ENCODE measurements at places on chromosomes 2 and 18.

GRCh38 chr2:39039072-39039471 lies 81.8 kb downstream of the SOS1 start:
- no peak for DNase-seq

DNA sequence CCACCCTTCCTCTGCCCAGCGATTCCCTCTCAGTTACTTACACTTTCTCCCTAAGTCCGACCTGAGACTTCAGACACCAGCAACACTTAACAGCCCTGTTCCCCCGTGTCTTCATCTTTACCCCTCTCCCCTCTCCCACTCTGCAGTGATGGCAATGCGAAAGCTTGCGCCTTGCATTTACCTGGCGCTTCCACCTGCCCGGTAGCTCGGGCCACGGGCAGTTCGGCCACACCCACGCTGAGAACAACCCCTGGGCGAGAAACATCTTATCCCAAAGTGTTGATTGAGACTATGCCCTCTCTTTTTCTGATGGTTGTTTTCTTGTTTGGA lies 558 bp downstream of the DNAJC10 start:
- DNase-seq, result no peak

DNA sequence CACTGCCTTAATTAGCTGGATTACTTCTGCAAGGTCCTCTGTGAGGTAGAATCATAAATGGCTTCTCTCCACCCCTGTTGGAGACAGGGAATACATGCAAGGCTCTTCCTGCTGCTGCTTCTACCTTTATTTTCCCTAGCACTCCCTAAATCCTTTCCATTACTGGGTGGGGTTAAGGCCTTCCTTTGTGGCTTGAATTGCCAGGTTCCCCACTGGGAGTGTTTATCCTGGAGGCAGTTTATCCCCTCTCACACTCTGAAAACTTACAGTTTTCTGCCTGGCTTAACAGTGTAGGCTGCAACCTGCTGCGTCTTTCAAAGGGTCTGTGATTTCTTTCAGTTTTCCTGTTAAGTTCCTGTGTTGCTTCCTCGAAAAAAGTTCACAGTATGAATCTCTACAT lies 1062.3 kb upstream of the CRIM1 start:
- no peak for DNase-seq

DNA sequence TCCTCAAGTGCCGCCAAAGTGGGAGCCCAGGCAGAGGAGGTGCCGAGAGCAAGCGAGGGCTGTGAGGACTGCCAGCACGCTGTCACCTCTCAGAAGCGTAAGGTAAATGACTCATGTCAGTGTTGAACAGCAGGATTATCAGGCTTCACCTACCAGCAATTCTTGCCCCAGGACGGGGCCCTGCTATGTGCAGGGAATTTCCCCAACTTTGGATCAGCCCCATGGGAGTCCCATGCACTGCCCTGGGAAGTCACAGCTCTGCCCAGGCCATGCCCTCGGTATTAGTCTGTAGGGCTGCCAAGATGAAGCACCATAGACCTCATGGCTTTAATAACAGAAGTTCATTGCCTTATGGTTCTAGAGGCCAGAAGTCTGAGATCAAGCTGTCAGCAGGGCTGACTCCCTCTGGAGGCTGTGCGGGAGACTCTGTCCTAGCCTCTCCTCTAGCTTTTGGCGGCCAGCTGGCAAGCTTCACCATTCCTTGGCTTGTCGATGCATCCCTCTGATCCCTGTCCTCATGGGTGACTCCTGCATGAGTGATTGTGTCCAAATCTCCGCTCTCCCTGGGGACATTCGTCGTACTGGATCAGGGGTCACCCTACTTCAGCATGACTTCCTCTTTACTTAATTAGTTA lies 55.9 kb downstream of the TRPM8 start:
- no peak for DNase-seq

DNA sequence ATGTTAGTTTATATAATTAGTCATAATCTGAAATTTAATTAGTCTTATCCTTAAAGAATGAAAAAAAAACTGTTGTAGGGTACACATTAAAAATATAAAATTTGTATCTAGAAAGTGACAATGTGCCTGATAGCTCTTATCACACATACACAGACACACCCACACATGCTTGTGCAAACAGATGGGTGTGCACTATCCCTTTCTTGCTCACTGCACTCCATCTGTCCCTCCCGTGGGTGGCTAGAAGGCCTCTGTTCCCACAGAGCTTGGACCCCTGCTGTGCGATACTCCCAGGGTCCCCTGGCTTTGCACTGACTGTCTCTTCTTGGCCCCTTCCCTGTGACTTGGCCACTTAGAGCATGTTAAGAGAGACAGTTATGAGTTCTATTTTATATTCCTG lies 123.9 kb upstream of the ACKR3 start:
- DNase-seq, result no peak
